ENCODE measurements at places on chromosomes 1 and 21.

DNA sequence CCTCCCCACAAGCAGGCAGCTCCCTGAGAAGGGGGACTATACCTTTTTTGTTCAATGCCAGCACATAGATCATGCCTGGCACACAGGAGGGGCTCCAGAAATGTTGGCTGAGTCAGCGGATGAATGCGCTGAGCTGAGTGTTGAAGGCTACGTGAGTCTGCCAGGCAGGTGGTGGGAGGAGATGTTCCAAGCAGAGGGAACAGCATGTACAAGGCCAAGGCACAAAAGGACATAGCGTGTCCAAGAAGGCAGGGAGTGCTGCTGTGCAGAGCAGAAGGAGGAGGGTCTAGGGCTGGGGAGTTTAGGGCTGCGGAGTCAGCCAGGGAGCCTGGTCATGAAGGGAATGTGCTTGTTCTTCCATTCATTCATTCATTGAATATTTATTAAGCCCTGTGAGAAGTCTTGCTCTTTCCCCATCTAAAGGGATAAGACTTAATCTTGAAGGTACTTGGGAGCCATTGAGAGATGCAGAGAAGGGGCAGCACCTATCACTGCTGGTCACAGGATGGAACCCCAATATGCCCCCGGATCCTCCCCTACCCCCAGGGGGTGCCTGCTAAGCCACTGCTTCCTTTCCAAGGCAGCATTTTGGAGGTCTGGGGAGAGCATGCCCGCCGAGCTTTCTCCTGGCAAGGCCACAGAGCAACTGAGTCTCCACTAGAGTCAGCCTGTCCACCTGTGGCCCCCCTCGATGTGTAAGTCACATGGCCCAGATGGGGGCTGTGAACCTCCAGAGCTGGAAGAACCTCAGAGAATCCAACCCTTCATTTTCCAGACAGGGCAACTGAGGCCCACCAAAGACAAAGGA, 31.2 kb upstream of the LAPTM5 start:
- DNase-seq, result no peak

DNA sequence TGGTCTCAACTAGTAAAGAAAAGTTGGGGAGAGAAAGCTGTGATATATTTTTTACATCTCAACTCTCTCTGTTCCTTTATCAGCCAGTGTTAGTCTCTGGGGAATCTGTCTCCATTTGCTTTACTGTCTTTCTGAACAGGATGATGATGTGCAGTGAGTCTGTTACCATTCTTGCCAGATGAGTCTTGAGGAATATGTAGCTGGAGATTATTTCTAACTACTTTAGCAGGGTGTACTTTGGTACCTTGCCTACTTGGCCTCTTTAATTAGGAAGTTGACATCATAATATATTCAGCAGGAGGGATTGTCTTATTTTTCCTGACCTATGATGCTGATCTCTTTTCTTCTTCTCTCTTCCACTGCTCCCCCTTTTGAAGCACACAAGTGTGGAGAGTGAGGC, 15.7 kb upstream of the HAX1 start:
- DNase-seq, result no peak

DNA sequence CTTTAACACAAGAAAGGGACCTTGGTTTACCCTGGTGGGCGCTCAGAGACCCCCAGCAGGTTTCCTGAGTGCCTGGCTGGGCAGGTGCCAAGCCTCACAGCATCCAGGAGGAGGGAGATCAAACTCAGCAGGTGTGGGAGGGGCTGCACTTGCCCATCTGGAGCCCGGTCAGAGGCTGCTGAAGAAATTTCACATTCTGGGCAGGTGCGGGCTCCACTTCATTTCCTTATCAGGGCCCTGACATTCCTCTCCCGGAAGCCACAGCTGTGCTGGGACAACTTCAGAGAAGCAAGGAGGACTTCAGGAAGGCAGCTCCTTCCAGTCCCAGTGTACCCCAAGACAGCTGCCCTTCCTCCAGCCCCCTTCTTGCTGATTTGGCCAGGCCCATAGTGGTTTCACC, 82.9 kb downstream of the ITPKB start:
- DNase-seq, result no peak

DNA sequence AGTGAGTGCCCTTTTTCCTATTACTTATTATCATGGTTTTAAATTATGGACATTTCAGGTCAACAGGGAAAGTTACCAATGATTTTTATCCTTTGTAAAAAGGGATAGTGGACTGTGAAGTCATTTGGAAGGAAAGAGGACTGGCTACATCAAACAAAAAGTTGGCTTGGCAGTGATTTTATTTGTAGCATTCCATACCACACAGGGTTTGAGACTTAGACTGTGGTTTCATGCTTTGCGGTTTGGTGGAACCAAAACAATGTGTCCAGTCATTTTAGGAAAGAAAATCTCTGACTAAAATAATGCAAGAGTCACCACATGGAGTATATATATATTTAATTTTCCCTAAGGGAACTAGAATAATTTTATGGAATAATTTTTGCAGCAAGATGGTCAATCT, 239.5 kb downstream of the HMCN1 start:
- DNase-seq, result no peak

GRCh38 chr1:48924099-48924498, 147.4 kb upstream of the BEND5 start:
- no peak for DNase-seq

DNA sequence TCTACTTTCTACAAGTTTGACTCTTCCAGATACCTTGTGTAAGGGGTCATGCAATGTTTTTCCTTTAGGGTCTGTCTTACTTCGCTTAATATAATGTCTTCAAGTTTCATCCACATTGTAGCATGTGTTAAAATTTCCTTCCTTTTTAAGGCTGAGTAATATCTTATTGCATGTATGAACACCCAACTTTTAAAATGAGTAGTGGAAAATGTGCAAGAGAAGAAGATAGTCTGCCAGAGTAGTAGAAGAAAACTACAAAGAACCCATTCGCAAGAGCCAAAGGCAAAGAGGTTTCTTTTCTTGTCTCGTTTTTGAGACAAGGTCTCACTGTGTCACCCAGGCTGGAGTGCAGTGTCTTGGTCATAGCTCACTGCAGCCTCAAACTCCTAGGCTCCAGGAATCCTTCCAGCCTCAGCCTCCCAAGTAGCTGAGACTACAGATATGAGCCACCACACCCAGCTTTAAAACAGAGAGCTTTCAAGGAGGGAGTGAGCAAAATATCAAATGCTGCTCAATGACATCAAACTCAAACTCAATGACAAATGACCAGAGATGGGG, 9.4 kb downstream of the IL23R start:
- no peak for DNase-seq

- DNase-seq, result peak; percentile 78
These were observed 6.1 kb upstream of the ADAM15 start for GRCh38 chr1:155044812-155045657.
